ENCODE measurements at places on chromosomes 7 and 10. TPM values are rescaled to one million over a fixed set of nuclear protein-coding genes. Genes with fewer than 3 reads are reported as not detected.

DNA sequence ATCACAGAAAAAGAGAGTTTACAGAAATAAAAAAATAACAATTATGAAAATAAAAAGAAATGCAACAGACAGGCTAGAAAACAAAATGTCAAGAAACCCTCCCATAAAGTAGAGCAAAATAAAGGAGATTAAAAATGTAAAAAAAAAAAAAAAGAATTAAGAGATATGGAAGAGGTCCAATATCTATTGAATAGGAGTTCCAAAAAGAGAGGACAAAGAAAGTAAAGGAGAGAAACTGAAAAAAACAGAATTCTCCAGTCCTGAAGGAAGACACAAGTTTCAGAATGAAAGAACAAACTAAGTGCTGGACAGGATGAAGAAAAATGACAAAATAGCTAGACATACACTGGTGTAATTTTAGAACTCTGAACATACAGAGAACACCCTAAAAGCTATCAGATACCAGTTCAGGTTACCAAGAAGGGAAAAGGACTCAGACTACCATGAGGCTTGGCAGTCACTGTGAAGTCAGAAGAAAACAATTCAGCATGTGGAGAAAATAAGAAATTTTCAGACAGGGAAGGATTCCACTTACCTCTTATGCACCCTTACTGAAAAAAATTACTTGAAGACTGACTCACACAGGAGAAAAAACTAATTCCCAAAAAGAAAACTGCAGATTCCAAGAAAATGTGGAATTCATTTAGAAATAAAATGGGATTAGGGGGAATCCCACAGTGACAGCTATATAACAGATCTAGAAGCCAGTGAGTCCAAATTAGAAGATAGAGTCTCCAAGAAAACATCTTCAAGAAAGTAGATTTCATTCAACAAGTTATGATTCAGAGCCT is 40.4 kb upstream of the ABLIM1 start:
- ATAC-seq: no peak

DNA sequence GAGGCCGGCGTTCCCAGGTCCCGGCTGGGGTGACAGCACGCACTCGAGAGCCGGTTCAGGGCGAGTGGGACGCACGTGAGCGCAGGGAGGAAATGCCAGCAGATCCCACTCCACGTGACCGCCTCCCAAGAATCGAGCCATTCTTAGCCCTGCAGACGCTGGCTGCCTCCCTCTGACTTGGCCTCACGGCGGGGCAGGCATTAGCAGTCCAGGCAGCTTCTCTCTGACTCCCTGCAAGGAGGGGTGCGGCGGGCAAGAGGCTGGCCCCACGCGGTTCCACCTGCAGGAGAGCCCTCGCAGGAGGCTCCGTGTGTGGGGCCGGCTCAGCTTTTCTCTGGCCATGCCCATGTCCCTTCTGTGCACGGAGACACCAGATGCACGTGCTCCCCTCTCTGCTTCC is 10.1 kb downstream of the GPR146 start:
- peak; percentile 65 for ATAC-seq

DNA sequence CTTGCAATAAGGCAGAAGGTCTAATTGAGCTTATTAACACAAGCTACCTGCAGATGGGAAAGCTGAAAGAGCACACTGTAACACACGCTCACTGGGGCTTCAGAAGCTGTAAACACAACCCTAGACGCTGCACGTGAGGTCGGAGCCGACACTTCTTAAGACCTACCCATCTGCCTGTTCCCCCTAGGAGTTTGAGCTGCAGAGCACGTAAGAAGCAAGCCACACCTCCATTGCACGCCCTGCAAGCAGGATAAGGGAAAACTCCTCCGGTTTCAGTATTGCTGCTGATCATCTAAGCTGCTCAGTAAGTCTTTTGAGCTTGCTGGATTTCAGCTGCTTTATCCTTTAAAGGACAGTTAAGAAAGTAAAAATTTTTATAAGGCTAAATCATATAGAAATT is 244.0 kb upstream of the ZWINT start:
- ATAC-seq: no peak

DNA sequence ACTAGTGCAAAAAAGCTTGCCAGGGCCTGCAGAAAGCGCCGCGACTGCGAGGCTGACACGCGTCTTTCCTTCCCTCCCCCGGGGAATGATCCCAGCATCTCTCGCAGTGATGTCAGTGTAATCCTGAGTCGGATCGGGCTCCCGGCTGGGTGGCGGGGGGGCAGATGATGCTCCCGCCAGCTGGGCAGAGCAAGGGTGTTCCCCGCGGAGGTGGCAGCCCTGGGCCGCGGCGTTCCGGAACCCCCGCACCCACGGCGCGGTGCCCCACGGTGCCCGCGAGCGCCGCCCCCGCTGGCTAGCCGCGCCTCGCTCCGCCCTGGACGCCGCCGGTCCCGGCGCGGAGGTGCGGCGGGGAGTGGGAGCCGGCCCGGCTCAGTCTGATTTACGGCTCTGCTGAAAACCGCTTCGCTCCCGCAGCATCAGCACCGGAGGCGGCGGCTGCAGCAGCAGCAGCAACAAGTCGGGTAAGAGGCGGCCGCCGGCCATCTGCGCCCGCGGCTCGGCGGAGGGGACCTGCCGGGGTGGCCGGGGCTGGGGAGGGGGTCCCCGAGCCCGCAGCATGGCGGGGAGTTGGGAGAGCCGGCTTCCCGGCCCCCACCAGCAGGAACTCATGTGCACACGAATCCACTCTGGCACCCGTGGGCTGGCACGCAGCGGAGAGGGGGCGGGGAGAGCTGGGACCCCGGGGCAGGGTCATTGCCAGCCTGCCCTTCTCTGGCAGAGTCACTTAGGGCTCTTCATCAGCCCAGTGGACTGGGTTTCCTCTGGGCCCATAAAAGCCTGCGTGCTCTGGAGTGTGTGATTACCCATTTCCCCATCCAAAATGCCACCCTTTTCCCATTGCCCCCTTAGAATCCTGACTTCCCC is at the start of gene ZNF365:
Gene ZNF365, plus strand, starts transcription at position 375 of the 867 bp plus-strand sequence. CDS start 1,825 bp downstream, outside the sequence.
- peak; percentile 93 for ATAC-seq

DNA sequence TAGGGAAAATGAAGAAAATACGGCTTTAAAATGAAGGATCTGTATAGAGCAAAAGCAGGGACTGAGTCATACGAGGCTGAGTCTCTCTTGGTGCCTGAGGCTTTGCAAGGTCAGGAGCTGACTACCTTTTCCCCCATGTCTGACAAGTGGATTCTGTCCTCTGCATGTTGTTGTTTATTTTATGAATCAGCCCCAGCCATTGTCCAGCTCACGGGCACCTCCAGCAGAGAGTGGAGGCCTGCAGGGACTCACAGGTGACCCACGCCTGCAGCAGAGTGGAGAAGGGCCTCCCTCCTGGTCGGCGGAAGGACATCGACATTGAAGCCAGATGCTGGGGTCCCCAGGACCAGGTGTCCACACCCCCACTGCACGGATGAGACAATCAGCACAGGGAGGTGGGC is 233.9 kb downstream of the WDR37 start:
- ATAC-seq: no peak

CPA2 gene
- 0.78 TPM for total RNA-seq

DNA sequence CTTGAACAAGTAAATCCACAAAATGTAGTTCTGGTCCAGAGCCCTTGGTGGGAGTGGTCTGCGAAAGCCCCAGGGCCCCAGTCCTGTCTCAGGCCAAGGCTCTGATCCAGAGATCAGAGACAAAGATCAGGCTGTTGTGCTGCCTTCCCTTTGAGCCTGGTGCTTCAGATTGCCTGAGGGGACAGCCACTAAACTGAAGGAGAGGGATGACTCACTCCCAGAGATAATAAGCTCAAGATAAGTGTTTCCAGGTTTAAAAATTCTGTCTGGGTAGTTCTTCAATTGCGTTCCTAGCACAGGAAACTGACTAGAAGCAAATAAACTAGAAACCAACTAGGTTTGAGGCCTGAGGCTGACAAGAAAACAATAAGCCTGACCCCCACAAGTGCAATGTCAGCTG is 190.2 kb downstream of the RAMP3 start:
- ATAC-seq: peak; percentile 80

DNA sequence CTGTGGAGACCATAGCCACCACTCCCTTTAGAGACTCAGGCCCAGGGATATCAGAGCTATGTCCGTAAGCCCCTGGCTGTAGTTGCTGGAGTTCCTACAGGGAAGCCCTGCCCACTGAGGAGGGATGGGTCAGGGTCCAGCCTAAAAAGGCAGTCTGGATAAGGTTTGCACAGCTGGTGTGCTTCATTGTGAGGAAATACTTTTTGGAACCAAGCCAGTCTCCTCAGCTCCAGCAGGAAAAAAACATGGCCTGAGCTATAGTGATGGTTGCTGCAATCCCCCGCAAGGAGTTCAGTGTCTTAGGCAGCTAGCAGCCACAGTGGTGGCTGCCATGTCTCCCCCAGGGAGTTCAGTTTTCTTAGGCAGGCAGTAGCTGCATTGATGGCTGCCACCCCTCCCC is 52.6 kb upstream of the CYP2C8 start:
- no peak for ATAC-seq

DNA sequence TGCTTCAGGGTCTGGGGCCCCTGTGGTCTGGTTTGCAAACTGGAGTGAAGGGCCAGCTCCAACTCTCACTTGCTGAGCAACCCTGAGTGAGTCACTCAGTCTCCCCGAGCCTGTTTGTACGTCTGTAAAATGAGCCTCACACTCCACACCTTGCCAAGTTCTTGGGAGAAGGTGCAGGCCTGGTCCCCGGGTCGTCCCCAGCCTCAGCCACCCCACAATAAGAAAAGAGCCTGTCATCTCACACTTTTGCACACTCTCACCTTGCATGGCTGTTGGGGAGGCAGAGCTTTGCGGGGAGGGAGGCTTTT is 5.2 kb downstream of the GRIFIN start:
- ATAC-seq: no peak

HOXA6 gene
- 43.5 TPM for total RNA-seq

FOXL3 gene
- total RNA-seq: not detected

POLR2J2 gene
- 11.3 TPM for total RNA-seq

- no peak for ATAC-seq
Observed at GRCh38 chr10:34203966-34204630, 611.0 kb downstream of the PARD3 start.

DNA sequence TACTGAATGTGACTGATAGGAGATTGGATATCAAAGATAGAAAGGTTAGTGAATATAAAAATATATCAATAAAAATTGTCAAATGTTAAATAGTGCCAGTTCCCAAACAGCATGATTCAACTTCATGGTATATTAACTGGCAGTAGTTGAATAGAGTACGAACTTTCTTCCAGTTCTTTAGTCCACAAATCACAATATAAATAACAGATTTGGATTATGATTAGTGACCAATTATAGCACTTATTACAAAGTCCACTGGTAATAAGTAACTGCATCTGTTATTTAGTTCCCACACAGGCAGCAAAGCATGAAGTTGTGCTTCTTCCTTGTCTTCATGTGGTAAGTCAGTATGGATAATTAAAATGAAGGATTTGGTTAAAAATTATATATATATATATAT is 243.0 kb upstream of the VWC2 start:
- no peak for ATAC-seq

DNA sequence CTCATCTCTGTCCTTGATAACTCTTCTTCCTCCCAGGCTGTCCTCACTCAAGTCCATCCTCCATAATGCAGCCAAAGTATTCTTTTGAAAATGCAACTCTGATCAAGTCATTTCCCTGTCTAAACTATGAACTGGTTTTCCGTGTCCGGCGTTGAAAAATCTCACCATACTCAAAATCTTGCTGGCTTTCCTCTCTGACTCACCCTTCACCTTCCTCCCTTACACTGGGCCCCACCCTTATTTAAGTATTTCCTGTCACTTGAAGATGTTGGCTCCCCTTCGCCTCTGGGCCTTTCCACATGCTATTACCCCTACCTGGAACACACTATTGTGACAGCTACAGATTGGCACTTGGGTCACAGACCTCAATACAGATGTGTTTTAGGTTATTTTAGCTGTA is 515.6 kb downstream of the INHBA start:
- ATAC-seq: no peak

DNA sequence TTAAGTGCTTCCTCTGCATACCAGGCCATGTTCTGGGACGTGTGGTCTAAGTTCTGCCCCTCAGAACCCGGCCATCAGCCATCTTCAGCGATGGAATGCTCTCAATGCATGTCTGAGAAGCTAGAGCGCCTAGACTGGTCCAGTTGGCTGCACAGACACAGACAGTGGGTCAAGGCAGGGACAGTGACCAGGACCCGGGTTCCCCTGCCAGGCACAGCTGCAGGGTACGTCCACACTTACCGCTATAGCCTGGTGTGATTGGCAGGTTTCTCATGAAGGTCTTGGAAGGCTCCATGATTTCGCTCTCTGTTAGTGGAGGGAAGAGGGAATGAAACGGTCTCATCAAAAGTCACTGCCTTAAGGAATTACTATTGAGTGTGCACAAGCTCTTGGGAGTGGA is 47.3 kb downstream of the PNLIPRP2 start:
- ATAC-seq: no peak

GRCh38 chr7:156034397-156034796 is 222.1 kb upstream of the SHH start:
- no peak for ATAC-seq

GRCh38 chr7:107043921-107044346 is 571 bp upstream of the PRKAR2B start:
- ATAC-seq: no peak

- peak; percentile 58 for ATAC-seq
Observed at GRCh38 chr7:32299133-32299702, 191.0 kb downstream of the LSM5 start.

DNA sequence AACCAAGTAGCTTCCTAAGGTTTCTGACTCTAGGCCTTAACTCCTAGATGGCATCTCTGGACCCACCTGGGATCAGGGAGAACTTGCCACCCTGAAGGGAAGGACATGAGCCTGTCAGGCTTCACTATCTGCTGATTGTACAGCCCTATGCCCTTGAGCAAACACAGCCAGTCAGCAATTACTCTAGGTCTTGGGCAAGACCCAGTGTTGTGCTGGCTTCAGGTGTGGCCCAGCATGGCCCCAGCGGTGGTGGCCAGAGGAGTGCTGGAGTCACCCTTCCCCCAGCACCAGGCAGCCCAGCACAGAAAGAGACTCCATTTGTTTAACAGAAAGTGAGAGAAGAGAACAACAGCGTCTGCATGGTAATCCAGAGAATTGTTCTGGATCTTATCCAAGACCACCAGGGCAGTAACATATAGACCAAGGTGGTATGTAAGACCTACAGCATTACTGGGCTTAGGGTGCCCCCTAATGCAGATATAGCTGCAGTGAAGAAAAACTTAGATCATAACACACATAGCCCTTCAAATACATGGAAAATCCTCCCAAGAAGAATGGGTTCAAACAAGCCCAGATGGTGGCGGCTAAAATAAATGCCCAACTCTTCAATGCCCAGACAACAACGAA is 207.7 kb downstream of the MAGI2 start:
- no peak for ATAC-seq

- no peak for ATAC-seq
Observed at GRCh38 chr10:87658858-87659555, 671 bp upstream of the PAPSS2 start.

SLC29A3 gene
- 3.2 TPM for total RNA-seq

GRCh38 chr7:46137725-46138124 is 216.7 kb upstream of the IGFBP3 start:
- ATAC-seq: no peak

PPP1R3A gene
- total RNA-seq: not detected

DNA sequence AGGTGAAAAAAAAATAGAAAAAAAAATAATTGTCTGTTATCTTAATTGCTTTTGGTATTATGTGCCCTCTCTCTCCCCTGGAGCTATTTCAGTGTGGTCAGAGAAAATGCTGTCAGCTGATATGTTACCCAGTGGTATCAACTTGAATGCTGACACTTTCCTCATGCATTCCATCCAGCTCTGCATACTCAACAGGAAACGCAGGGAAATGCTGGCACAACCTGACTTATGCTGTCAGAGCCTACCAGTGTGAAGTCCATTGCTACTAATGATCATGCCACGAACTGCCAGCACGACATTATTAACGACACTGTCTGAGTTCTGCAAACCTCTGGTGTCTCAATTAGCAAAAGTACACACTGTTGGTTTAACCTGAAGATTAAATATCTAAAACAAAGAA is 182.8 kb downstream of the ZWINT start:
- ATAC-seq: peak; percentile 55

Measured in motor neuron (in vitro differentiated cells).